ENCODE measurements at places on chromosomes 1 and 21.

GRCh38 chr1:3727042-3727824 lies 25.0 kb upstream of the CCDC27 start:
- no peak for DNase-seq

DNA sequence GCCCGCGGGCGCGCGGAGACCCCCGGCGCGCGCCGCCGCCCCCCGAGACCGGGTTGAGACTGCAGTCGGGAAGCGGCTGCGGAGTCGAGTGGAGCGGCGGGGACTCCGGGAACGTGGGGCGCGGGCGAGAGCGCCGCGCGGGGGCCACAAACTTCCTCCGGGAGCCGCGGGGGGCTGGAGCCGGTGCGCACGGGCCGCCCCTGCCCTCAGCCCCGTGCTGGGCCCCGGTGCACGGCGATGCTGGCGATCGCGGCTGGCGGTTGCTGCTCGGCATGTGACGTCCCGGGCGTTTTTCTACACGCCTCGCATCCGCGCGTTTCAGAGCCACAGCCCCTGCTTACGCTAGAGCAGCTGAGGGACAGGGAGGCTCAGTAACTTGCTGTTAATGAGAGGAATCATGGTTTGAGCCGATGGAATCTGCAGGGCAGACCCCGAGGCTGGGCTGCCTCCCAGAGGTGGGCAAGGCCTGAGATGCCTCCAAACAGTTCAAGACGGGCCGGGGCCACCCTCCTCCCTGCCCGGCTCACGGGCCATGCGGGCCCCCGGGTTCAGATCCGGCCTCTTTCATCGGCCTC lies 520 bp downstream of the TMEM201 start:
- no peak for DNase-seq

DNA sequence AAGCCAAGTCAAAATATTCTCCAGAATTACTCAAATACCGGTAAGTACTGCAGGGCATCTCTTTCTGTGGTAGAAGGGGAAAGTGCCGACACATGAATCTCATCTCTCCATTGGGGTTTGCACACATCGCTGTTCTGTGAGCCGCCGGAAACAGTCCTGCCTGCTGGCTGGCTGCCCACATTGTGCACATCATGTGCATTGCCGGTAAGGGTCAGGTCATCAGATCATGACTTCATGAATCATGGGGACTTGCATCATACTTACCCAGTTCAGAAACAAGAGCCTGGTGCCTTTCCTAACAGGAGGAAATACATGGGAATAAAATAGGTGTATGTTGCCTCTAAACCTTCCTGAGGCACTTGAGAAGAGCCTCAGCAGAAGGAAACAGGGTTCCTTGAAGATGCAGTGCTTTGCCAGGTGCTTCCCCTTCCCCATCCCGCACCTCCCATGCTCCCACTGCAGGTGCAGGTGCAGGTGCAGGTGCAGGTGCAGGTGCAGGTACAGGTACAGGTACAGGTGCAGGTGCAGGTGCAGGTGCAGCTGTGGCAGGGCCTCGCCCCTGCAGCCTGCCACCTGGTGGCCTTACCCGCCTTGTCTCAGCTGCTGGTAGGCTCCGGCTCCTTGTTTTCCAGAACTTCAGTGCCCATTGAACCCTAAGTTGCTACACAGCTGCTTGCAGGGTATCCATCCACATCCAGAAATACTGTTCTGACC lies 26.5 kb downstream of the GPR137B start:
- DNase-seq, result no peak

- DNase-seq, result no peak
Observed at GRCh38 chr1:18479454-18479853, 1.3 kb upstream of the KLHDC7A start.

GRCh38 chr1:155940482-155940992 lies 901 bp upstream of the RXFP4 start:
- no peak for DNase-seq

DNA sequence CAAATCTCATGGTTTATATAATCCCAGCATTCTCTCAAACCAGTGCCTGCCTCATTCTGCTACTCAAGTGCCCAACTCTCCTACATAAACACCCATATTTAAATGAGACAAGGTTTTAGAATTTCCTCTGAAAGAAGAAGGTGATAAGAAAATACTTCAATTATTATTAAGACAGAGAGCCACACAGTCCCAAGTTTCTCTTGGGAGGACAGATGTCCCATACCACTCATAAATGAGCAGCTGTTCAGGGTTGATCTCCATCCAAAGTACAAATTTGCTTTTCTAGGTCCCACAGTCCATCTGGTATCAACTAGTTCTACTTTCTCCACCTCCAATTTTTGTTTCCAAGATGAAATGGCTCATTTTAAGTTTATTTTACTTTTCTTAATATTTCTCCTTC lies 11.3 kb downstream of the DCAF8 start:
- DNase-seq, result no peak

DNA sequence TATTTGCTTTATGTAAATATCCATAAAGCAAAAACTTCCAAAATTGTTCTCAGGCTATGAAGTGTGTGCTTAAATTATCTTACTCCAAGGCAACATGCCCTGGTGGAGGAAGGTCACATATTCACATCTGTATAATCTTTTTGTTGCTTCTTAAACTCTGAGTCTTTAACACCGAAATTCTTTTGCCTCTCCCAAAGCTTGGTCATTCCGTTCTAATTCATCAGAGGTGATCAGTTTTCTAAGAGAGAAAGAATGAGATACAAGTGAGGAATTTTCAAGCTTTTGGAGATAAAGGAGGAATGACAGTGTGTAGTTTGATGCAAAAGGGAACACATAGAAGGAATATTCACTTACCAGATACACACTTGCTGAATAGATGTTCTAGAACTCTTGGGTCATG lies 561.7 kb downstream of the LTN1 start:
- no peak for DNase-seq

GRCh38 chr1:115116512-115116911 lies 27.2 kb upstream of the TSPAN2 start:
- no peak for DNase-seq

DNA sequence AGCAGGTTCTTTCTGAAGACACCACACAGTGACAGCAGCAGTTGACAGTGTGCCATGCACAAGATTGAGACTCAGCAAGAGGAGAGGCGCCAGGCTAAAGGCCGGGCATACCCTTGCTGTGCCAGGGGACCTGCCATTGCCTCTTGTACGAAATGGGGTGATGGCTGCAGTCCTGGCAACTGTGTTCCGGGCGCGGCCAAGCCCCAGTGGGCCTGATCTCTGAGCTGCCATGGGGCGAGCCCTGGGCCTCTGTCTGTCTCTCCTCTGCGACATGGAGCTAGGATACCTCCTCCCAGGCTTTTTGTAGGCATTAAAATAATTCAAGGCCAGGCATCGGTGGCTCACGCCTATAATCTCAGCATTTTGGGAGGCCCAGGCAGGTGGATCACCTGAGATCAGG lies 9.6 kb upstream of the TRAPPC10 start:
- no peak for DNase-seq

GRCh38 chr1:53380296-53380695 lies 52.4 kb upstream of the LRP8 start:
- DNase-seq, result no peak

- no peak for DNase-seq
Observed at GRCh38 chr1:208967334-208967733, 616.2 kb upstream of the CAMK1G start.

DNA sequence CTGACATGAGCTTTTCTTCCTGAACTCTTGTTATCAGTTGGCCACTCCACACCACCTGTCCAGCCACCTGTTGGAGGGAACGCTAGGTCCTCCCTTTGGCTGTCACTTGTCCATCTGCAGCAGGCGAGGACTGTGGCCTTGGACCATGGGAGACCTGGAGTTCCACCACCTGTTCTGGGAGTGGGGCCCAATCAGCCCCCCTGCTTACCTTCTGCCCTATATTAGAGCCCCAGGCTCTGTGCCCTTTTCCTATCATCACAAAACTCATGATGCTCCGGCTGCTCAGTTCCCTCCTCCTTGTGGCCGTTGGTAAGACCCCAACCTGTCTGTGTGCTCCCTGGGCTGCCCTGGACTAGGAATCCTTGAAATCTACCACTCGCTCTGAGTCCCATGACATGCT lies at the start of gene CELA3A:
CELA3A (plus strand) TSS at position 249 of the 400 bp plus-strand sequence; CDS start at position 267, 18 bp downstream.
- DNase-seq, result no peak

- peak; percentile 74 for DNase-seq
Observed at GRCh38 chr1:160768295-160768657, 27.7 kb upstream of the LY9 start.

DNA sequence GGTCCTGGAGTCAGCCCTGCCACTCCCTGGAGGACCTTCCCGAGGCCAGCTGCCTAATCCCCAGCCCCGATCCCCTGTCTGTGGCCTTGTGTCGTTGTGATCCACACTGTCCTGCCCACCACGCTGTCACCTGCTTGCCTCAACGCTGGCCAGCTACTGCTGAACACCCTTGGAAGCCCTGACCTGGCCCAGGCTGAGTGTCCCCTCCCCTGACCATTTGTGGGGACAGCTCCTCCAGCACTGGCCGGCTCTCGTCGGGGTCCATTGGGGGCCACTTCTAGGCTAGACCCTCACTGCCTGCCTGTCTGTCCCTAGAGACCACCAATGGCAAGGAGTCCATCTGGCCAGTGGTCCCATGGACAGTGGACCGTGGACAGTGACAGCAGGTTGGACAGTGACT lies 12.0 kb upstream of the UMODL1 start:
- no peak for DNase-seq

DNA sequence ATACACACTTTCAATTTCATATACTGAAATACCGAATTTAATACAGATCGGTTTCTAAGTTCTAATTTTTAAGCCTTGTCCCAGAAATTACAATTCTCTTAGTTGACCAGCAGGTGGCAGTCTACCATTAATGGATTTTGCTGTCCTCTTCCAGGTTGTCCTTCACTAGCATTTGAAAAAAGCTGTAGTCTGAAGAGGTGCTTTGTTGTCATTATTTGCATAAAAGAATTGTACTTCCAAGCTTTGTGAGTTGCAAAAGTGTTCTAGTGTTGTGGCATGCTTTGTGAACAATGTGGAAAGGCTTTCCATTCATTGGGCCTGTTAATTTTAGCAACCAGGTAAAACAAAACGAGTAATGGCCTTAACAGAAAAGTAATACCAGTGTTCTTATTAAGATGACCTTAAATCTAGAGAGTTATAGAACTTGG lies 193.6 kb downstream of the RPS6KC1 start:
- no peak for DNase-seq

- DNase-seq, result no peak
Observed at GRCh38 chr1:228154670-228155571, 5.2 kb downstream of the GJC2 start.

DNA sequence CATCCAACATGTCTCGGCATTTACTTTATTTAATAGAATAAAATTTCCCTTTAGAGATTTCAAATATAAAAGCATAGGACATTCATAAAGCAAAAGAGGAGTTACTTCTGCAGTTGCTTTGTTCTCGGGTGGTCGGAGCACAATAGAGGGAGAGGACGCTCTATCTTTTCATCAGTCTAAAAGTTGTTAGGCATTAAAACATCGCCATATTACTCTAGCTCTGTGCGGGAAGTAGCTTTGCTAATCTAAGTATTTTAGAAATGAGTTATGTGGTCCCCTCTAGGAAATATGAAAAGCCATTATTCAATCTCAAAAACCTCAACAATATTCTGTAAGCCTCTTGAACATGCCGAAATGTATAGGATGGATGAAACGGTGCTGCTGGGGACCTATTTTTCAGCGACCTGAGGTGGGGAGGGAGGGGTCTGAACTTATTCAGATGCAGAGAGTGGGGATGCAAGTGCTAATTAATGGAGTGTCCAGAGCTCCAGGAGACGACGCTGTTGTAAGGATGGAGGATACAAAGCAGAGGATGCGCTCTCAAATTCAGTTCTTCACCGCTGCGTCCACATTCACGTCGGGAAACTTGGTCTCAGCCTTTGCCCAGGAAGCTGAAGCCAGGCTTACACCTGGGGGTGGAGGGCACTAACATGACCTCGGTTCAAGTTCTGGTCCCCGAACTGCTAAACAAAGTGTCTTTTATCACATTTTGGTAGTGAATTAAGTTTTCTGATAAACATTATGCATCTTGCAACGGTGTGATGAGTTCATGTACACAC lies 6.3 kb downstream of the CDKN2C start:
- DNase-seq, result no peak

DNA sequence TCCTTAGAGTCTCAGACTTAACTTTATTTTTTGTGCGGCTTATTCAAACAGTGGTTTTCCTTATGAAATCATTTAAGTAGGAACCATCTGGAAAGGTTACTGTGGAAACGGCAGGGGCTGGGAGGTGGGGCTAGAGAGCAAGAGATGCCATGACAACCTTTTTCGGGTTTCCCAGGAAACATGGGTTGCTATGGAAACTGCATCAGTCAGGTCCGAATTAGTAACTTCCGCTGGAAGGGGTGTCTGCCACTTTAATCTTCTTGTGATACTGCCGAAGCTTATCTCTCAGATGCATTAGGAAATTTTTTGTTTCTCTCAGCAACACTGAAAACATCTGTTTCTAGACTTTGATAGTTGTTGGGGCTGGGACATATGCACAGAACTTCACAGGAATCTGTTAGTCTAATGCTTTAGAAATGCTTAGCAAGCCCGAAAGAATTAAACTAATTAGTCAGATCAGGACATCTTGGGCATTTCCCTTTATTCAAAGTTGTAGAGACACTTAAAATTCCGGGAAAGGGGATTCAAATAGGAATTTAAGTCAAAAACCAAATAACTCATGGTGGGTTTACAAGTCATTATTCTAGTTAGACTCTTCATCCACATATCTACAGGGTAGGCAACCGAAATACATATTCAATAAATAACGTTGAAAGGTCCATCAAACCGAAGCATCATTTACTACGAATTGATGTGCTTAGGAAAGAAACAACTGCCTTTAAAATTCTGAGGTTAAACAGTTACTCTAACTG lies 2.6 kb downstream of the KCNA3 start:
- DNase-seq, result peak; percentile 65

GRCh38 chr1:40161888-40162397 lies 756 bp downstream of the RLF start:
- no peak for DNase-seq

- no peak for DNase-seq
Observed at GRCh38 chr1:64850846-64851245, 106.0 kb downstream of the RAVER2 start.

DNA sequence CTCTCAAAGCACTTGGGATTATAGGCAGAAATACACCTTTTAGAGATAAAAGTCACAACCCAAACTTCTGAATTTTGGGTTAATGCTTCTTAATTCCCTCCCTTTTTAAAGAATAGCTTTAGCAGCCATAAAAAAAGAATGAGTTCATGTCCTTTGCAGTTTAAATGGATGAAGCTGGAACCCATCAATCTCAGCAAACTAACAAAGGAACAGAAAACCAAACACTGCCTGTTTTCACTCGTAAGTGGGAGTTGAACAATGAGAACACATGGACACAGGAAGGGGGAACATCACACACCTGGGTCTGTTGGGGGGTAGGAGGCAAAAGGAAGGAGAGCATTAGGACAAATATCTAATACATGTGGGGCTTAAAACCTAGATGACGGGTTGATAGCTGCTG lies 55.8 kb downstream of the SLC27A3 start:
- no peak for DNase-seq

Data from stimulated activated CD8-positive, alpha-beta memory T cell treated with anti-CD3 and anti-CD28 coated beads, Interleukin-15, amount 100 ng/mL, for 1 hour (primary cell).